Stimulated activated CD8-positive, alpha-beta memory T cell treated with anti-CD3 and anti-CD28 coated beads, Interleukin-12 subunit alpha, Interleukin-12 subunit beta, amount 100 ng/mL, for 4 hours (primary cell): ENCODE measurements at places on chromosomes 5 and 9.

DNA sequence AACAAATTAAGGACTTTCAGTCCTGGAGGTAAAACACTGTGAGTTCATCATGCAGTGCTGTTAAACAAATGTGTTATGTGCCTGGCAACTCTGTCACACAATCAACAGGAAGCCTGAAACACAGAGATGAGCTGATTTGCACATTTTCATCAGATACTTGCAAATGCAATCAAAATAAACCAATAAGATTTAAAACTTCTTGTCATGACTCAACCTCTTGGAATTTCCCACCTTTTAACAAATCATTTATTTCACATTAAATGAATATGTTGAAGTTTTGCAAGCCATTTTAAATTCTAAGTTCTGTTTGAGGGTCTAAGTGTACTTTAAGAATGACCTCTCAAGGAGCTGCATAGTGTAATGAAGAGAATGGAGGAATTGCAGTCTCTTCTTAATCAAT, 64.4 kb downstream of the ANXA1 start:
- DNase-seq = no peak

DNA sequence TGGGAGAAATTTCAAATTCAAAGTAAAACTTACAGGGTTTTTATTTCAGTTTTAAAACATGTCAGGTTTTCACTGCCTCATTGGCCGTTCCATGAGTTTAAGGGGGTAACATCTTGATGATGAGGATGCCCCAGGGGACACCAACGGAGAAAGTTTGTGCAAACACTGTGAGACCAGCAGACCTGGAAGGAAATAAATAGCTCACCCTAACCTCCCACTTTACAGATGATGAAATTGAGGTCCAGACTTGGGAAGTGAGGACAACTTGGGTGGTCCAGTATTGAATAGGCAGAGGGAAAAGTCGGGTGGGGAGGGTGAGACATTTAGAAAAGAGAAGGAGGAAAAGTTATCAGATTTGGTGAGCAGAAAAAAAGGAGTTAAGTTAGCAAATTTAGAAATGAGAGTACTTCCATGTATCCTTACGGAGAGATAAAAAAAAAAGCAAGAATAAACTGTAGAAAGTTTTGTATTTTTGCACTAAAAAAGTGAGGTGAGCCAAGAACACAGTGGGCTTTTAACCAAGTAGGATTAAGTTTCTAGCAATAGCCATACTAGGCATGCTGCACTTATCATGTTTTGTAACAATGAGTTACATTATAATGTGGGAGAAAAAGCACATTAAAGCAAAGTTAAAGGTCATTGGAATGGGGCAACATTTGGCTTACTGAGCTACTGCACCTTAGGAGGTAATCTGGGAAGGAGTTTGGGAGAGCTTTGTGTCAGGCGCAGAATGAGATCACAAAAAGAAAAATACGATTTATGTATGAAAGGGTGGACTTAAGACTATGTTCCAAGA, 125.1 kb downstream of the GAS1 start:
- no peak for DNase-seq

GRCh38 chr5:120354126-120354525, 110.0 kb upstream of the PRR16 start:
- no peak for DNase-seq

DNA sequence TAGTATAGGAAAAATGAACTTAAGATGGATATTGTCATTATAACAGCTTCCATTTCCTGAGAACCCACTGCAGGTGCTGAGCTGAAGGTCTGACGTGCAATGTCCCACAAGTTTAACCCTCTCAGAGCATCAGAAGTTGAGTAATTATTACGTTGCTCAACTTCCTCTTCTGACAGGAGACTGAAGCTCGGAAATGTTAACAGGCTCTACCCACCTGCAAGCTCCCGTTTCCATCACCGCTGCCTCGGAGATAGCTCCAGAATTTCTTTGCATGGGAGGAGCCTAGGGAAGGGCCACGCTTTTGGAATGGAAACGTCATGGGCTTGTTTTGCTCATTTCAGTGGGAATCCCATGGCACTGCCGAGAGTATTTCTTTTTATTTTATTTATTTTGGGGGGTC, 1.0 kb upstream of the NTMT1 start:
- DNase-seq = no peak

DNA sequence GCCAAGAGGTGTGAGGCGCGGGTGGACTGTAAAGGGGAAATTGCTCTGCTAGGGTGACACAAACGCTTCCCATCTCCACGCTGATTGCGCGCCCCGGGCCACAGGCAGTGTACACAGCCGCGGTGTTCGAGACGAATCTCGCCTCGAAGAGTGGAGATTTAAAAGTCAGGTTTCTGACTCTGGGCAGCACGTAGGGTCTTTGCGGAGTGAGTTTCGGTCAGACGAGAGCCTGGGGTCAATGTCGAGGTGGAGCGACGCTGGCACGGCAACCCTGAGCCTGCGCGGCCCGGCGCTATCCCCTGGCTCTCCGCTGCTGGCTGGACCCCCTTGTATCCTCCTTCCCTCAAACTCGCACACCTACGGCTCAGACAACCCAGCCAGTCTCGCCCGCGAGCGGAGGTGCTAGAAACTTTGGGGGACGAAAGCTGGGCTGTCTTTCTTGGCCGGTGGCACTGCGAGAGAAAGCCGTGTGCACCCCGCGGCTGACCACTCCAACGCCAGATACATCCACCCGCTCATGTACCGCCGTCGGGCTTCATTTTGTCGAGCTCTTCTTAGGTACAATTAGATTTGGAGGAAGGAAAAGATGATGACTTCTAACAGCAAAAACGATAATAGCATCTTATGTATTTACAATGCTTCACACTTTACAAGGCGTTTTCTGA, 5.4 kb upstream of the FOXB2 start:
- no peak for DNase-seq

DNA sequence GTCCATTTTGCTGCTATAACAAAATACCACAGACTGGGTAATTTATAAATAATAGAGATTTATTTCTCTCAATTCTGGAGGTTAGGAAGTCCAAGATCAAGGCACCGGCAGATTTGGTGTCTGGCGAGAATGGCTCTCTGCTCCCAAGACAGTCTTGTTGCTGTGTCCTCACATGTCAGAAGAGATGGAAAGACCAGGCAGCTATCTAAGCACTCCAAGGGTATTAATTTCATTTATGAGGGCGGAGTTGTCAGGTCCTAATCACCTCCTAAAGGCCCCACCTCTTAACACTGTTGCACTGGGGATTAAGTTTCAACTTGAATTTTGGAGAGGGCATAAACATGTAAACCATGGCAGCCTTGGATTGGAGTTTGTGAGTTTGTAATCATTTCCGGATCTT, 30.3 kb downstream of the ADCY2 start:
- DNase-seq = no peak

DNA sequence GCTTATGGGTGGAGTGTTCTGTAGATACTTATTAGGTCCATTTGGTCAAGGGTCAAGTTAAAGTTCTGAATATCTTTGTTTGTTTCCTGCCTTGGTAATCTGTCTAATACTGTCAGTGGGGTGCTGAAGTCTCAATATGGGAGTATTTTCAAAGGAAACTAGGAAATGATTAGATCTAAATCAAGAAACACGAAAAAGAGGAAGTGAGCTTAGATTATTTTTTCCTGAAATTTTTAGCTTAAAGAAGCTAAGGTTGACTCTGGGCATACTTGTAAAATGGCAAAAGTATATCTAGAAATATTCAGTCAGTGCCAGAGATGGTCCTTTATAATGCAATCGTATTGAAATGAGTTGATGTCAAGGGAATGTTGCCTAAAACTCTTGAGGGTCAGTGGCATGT, 313.5 kb downstream of the ICE1 start:
- DNase-seq = no peak

- DNase-seq = no peak
Measured at GRCh38 chr5:111121926-111122325, 29.8 kb downstream of the WDR36 start.
